ENCODE measurements at places on chromosomes 5 and 9. TPM values are rescaled to one million over a fixed set of nuclear protein-coding genes. Genes with fewer than 3 reads are reported as not detected.
A peak's percentile ranks its signal among the peaks of the same experiment; 100 is the strongest.

GRCh38 chr5:81314581-81314980, 13.2 kb downstream of the ZCCHC9 start:
- DNase-seq = no peak

GRCh38 chr9:128182893-128183588, 8.3 kb downstream of the CIZ1 start:
- DNase-seq = no peak

DNA sequence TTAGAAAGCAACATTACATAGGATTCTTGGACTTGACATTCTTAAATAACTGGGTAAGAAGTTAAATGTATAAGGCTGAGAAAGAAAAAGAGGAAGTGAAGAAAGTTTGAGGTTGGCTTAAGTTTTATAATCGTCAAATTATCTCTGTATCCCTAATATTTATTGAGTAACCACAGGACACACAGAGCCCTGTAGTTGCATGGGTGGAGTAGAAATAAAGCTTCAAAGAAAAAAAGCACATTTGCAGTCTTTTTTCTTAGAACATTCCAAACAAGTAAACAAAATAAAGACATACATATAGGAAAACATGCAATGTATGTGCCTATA, 137.0 kb downstream of the CCDC192 start:
- no peak for DNase-seq

- DNase-seq = no peak
Observed at GRCh38 chr5:51172903-51173626, 210.2 kb upstream of the ISL1 start.

CARD9 gene
- 0.05 TPM for total RNA-seq

GRCh38 chr5:102772273-102772672, 17.2 kb downstream of the PAM start:
- no peak for DNase-seq

GRCh38 chr5:172972552-172972951, 11.0 kb upstream of the ATP6V0E1 start:
- no peak for DNase-seq

- no peak for DNase-seq
Observed at GRCh38 chr9:77440057-77440456, 208.1 kb downstream of the GNA14 start.

GRCh38 chr9:108234811-108235210, 621.0 kb downstream of the ACTL7B start:
- peak; percentile 12 for DNase-seq

DNA sequence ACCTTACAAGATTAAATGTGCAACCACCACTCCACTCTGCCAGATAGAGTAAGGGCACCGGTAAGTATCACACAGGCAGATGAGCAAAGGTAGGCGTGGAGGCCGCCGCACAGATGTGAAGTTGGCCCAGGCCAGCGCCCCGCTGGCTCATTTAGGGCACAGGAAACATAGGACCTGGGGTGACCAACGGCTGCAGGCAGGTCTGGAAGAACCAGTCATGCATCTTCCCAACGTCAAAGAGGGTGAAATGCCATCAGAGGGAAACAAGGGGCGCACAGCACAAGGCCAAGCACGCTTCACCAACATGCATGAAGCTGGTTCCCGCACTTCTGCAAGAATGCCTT, 31.7 kb upstream of the SLC6A3 start:
- no peak for DNase-seq

FLT4 gene
- total RNA-seq = not detected

- peak; percentile 41 for DNase-seq
Observed at GRCh38 chr5:124816381-124816780, 69.9 kb upstream of the ZNF608 start.

DNA sequence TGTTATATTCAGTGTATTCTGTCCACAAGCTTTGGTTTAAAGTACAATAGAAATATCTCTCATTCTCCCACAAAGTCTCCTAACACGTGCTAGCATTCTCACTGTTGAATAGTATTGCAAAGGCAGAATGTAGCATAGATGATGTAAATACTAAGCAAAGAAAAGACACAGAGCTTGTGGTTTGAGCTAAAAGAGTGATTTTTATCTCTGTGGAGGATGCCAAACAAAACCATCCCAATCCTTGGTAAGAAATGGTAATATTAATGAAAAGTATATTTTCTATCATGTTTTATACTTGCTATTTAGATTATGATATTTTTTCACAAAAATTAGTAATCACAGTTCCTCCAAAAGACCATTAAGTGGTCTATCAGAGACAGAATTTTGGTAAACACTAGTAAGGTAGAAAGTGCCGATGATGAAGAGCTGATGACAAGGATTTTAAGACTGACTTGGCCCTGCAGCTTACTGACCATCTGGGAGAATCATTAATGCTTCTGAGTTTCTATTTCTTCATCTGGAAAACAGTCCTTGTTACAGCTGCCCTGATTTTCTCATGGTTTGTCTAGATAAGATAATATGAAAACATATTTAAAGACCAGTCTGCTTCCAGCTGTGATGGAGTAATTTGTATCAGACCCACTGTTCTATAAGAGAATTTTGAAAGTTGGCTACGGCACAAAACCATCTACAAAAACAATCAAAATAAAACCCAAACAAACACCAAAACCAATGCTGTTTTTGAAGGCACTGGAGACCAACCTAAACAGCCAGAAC, 510.2 kb downstream of the SPATA31D1 start:
- DNase-seq = no peak

CTSV gene
- total RNA-seq = 11.2 TPM

ROPN1L gene
- 3.0 TPM for total RNA-seq

ZNF367 gene
- 18.5 TPM for total RNA-seq

DNA sequence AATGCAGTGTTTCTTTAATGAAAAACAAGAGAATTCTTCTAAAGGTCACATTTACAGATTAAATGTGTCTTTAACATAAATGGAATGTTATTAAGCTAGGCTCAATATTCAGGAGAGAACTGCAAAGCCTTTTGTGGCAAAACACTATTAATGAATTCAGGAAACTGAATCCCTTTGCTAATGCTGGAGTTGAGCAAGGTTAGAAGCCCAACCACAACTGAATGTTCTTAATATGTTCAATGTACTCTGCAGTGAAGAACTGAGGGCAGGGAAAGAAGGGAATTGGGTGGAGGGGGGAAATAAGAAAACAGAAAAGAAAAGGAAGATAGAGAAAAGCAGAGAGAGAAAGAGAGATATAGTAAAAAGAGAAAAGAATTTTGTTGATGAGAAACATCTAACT, 276.7 kb upstream of the TMEM161B start:
- no peak for DNase-seq

GRCh38 chr9:125822160-125822559, 75.0 kb downstream of the PBX3 start:
- DNase-seq = no peak

- peak; percentile 92 for DNase-seq
Observed at GRCh38 chr5:124740991-124741583, 5.4 kb downstream of the ZNF608 start.

DNA sequence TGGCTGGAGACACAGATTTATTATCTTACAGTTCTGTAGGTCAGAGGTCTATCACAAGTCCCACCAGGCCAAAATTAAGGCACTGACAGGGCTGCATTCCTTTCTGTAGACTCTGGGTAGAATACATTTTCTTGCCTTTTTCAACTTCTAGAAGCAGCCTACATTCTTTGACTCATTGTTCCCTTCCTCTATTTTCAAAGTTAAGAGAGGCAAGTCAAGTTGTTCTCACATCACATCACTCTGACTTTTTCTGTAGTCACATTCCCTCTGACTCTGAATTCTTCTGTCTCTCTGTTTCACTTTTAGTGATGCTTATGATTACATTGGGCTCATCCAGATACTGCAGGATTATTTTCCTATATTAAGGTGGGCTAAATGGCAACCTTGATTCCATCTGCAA, 119.0 kb downstream of the MELK start:
- DNase-seq = no peak

- no peak for DNase-seq
Observed at GRCh38 chr5:117255211-117256027, 680.8 kb upstream of the SEMA6A start.

CDX1 gene
- total RNA-seq = not detected

GRCh38 chr9:72315089-72315509, 49.9 kb downstream of the ZFAND5 start:
- peak; percentile 93 for DNase-seq

LCN10 gene
- total RNA-seq = not detected

ANXA2R gene
- 1.4 TPM for total RNA-seq

GRCh38 chr9:629146-629545, 212.4 kb upstream of the DMRT1 start:
- DNase-seq = peak; percentile 47

DNA sequence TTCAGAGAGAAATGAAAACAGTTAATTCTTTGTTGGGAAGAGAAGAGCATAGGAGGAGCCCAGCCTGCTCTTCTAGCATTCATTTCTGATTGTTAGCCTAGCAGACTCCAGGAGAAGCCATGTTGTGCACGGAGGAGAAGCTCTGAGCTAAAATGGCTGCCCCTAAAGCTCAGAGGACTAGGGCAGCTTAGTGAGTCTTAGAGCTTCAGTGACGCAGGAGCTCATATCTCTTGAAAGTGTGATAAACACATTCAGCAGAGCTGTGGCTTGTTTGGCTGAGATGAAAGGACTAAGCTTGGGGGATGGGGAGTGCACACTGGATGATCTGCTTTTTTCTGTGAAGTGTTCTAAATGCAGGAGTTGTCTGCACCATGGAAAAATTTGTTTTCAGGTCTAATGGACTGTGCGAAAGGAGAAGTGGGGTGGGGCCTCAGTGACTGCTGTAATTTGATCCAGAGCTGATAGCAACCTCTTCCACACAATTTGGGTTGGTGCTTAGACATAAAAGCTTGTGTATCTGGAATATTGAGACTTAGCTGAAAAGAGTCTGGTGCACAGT, 58.5 kb downstream of the ZNF462 start:
- peak; percentile 81 for DNase-seq

DNA sequence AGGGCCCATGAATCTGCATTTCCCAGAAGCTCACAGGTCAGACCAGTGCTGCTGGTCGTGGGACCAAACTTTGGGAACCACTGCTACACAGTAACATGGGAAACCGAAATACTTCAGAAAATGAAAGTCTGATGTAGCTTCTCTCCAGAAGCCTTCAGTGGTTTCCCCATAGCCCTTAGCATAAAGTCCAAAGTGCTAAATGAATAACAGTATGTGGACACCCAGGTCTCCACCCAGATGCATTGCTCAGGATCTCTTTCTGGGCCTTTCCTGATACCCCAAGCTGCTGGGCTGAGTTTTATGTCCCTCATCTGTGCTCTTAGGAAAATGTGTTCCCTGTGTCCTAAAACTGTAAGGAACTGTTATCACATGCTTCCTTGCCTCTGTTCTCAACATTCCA, 100.4 kb downstream of the NFIB start:
- DNase-seq = no peak

MARCOL gene
- not detected for total RNA-seq

NTNG2 gene
- total RNA-seq = 0.49 TPM

- DNase-seq = no peak
Observed at GRCh38 chr9:104934691-104935500, 6.9 kb upstream of the ABCA1 start.

GRCh38 chr5:133062276-133062675, 10.5 kb downstream of the HSPA4 start:
- no peak for DNase-seq

PIGO gene
- 27.5 TPM for total RNA-seq

- DNase-seq = no peak
Observed at GRCh38 chr5:152140347-152140746, 215.7 kb upstream of the GLRA1 start.

ANKRD31 gene
- total RNA-seq = 0.02 TPM

GPR150 gene
- 0.34 TPM for total RNA-seq

- no peak for DNase-seq
Observed at GRCh38 chr9:81370650-81371049, 318.7 kb downstream of the TLE1 start.

DNA sequence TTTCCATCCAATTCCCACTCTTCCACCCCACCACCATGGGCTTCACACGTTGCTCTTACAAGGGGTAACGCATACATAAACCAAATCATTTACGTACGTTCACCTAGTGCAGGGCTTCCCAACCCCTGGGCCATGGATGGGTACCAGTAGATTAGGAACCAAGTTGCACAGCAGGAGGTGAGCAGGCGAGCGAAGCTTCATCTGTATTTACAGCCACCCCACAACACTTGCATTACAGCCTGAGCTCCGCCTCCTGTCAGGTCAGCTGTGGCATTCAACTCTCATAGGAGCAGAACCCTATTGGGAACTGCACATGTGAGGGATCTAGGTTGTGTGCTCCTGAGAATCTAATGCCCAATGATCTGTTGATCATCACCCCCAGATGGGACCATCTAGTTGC, 82.3 kb downstream of the CEMIP2 start:
- DNase-seq = no peak

NME5 gene
- total RNA-seq = 0.25 TPM

SLC28A3 gene
- 0.42 TPM for total RNA-seq

- peak; percentile 14 for DNase-seq
Observed at GRCh38 chr5:175867587-175868347, 3.6 kb upstream of the CPLX2 start.

BRD3OS gene
- total RNA-seq = 22.7 TPM
